ENCODE measurements at places on chromosomes 1 and 21.
A peak's percentile ranks its signal among the peaks of the same experiment; 100 is the strongest.

GRCh38 chr1:226322986-226323385 lies 14.0 kb upstream of the LIN9 start:
- DNase-seq, result no peak

DNA sequence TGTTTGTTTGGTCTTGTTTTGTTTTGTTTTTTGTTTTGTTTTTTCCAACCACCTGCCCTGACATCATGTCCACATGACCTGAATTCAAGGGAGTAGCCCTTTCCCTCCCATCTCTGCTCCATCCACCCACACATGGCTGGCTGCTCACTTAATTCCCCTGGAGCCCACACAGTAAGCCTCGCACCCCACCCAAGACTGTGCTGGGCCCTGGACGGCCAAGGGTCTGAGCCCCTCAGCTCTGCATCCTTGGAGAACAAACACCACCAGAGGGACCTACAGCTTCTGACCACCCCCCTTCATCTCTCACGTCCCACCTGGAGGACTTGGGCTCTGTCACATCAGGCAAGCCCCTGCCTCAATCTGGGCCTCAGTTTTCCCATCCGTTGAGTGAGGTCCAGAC lies 39.1 kb downstream of the MATN1 start:
- no peak for DNase-seq

GRCh38 chr1:1162597-1163537 lies 10.8 kb upstream of the TTLL10 start:
- DNase-seq, result no peak

DNA sequence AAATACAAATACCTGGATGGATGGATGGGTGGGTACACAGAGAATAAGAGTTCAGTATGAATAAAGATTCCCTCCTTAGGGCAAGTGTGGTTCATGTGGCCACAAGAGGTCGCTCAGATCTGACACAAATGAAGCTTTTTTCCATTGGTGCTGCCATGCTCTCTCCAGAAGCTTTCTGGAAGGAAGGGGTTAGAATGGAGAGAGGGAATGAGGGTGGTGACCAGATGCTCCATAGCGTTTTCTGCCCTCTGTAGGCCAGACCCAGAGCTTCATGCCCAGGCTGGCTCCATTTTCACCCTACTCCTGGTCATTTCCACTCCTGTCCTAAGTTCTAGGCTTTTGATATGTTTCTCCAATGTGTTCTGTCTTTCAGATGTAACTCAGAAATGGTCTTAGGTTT lies 3.3 kb upstream of the FCRL6 start:
- peak; percentile 81 for DNase-seq

- DNase-seq, result no peak
Observed at GRCh38 chr1:220153147-220153546, 59.2 kb downstream of the IARS2 start.

Data from fibroblast of skin of right quadriceps (primary cell).